ENCODE measurements at places on chromosomes 7 and 10. TPM values are rescaled to one million over a fixed set of nuclear protein-coding genes. Genes with fewer than 3 reads are reported as not detected.

GRCh38 chr10:97791824-97792721 is 20.3 kb upstream of the SFRP5 start:
- DNase-seq = peak; percentile 39

DNA sequence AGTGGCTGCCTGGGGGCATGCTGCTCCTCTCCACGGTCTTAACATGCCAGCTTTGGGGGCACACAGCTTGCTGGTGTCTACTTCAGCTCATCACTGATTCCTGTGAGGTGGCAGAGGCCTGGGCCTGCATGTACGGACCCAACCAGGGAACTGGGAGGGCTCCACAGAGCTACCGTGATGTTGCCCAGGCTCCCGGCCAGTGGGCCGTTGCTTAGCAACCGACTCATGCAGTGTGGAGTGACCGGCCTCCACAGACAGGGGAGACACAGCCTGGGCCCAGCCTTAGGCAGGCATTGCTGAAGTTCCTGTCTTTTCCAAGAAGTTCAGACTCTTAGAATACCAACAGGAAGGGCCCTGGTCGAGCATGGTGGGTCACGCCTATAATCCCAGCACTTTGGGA is 25.8 kb upstream of the SH2B2 start:
- no peak for DNase-seq

- no peak for DNase-seq
Observed at GRCh38 chr7:22731766-22732165, 4.8 kb downstream of the IL6 start.

GRCh38 chr7:55053651-55054571 is 35.1 kb downstream of the EGFR start:
- no peak for DNase-seq

- DNase-seq = no peak
Observed at GRCh38 chr10:117450940-117451339, 75.7 kb upstream of the PDZD8 start.

DNA sequence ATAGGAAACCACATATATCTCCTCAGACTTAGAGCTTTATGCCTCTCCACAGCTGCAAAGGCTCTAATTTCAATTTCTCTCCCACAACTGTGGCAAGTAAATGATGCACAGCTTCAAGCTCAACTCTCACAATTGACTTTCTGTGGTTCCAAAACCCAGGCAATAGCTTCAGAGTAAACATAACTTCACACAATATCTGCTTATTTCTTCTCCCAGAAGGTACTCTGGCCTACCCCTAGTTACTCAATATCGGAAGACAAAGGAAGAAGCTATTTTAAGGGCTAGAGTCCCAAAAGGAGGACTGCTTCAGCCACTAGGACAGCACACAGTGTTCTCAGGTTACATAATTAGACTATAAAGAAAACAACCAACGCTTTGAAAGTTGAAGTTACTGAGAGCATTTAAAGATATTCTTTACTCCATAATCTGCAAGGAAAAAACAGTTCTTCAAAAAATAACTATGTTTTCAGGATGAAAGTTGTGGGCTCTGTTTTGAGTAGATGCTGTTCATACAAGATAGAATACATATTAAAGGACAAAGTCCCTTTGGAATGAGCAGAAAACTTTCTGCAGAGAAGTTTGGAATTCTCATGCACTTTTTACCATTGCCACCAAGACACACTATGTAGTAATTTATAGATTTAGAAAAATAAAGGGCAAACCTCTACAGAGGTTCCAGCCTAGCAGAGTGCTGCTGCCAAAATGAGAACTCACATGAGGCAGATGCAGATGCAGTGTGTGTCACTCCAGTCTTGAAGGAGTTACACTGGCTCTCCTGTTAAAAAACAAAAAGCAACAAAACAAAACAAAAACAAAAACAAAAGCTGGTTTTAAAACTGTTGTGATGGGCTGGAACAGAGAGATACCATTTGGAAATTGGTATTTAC is 81.8 kb downstream of the NT5C2 start:
- peak; percentile 28 for DNase-seq

DNA sequence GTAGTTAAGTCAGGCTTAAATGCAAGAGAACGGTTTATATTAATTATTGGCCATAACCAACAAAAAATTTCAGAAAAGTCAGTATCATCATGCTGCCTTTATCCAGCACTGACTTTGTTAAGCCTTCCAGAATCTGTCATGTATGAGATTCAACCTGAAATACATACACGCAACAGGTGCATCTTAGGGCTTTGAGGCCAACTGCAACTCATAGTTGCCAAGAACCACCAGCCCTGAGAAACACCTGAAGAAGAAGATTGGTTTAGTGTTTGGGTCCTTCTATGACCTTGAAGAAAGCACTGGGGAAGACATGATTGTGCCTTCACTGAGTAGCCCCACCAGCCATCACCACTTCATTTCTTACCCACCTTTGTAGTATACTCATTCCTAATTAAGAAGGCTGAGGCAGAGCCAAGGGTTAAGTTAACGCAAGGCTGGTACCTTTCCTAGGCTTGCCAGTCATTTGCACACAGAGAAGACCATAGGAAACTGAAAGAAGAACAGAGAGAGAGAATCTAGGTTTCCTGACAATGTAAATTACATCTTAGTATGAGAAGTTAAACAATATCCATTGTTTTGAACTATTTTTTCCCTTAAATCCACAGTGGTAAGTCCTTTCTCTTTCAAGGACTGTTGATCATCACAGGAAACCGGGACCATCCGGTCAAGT is 200.1 kb upstream of the PRKCQ start:
- DNase-seq = no peak

DNA sequence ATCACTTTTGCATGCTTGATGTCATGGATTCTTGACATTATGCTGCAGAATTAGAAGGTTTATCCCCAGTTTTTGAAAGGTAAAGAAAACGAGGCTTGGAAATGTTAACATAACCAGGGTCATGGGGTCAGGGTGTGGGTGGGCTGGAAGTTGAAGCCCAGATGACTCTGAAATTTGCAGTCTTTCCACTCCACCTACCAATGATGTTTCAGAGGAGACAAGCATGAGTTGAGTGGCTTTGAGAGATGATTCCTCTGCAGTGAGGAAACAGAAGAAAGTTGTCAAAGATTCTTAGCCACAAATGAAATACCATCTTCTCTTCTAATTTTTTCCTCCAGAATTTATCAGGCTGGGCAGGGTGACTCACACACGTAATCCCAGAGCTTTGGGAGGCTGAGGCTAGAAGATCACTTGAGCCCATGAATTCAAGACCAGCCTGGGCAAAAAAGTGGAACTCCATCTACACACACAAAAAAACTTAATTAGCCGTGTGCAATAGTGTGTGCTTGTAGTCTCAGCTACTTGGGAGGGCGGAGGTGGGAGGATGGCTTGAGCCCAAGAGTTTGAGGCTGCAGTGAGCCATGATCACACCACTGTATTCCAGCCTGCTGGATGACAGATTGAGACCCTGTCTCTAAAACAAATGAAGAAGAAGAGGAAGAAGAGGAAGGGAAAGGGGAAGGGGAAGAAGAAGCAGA is 239.1 kb upstream of the AUTS2 start:
- DNase-seq = peak; percentile 27

- no peak for DNase-seq
Observed at GRCh38 chr10:6089334-6090219, 743 bp downstream of the RBM17 start.

OR2A1 gene
- total RNA-seq = not detected

WNT8B gene
- total RNA-seq = not detected

ABLIM1 gene
- total RNA-seq = 1.2 TPM

IGF2BP3 gene
- total RNA-seq = 110 TPM

PEX1 gene
- total RNA-seq = 11.1 TPM

NKX2-3 gene
- total RNA-seq = not detected

ACHE gene
- 0.15 TPM for total RNA-seq

GSTO2 gene
- not detected for total RNA-seq
